ENCODE measurements at places on chromosomes 2 and 18.

DNA sequence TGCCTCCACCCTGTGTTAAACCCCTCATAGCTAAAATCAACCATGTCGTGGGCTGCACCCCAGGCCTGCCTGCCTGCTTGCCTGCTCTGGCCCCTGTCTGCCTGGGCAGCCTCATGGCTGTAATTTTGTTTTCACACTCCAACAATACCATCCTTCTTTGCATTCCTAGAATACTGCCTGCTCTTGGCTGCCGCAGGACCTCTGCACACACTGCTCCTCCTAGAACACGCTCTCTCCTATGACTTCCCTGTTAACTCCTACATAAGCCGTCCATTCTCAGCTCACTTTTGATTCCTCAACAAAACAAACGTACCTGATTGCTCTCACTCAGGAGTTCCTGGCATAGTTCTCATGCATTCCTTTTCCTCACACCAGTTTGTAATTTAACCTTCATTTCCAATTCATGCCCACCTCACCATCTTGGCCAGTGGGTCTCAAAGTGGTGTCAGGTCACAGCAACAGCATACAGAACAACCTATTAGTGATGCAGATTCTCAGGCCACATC is 2.5 kb downstream of the UXS1 start:
- DNase-seq = no peak

DNA sequence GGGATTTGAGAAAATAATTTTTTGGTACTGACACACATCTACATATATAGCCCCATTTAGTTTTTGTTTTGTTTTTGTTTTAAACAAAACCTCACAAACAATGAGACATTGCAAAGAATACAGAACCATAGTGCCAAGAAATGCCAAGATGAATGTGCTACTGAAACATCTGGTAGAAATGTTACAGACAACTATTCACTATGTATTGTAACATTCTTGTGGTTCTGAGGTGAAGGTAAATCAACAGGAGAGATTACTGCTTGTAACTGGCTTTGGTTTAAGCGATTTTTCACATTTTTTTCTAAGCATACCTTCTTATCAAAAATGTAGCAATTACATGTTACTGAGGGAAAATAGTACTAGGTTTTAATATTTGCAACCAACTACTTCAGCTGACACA is 281.3 kb downstream of the ZNF804A start:
- DNase-seq = no peak

GRCh38 chr18:77100751-77101355 is 31.7 kb downstream of the MBP start:
- DNase-seq = peak; percentile 34

DNA sequence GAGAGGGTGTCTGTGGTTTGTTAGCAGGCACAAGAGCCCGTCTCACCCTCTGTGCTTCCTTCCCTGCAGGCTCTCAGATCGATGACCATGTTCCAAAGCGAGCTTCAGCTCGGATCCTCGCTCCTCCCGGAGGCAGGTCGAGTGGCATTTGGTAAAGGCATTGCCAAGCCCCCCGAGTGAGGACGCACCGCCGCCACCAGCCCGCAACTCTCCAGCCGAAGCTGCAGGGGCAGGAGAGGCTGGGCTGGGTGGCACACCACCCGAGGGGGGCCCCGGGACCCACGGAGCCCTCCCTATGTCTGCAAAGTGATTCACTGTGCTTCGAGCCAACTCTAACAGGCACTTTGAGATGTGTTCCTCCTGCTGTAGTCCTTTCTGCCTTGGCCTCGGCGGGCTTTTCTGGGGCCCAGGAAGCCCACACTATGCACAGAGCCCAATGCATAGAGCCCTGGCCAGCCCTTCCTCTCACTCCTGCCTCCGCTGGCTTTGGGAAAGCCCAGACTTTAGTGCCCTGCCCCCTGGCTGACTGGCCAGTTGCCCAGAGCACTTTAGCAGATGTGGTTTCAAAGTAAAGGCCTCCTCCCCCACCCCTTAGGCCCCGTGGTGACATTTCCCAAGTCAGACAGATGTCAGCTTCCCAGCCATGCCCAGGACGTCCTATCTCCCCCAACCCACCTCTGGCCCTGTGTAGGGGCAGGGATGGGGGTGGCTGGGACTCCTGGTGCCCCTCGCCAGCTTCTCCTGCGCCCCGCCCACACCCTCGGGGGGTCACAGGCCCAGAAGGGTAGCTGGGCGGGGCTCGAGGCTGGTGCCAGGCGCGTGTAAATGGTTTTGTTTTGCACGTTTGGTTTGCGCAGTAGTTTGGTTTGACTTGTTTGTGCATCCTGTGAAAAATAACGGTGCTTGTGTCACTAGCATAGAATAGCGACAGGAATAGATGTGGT is 23.3 kb upstream of the MAPRE3 start:
- DNase-seq = no peak

- no peak for DNase-seq
Observed at GRCh38 chr2:105498281-105498846, 99.5 kb upstream of the FHL2 start.

GRCh38 chr2:147844697-147845410 is at the start of gene ACVR2A:
ACVR2A (plus strand) TSS chr2:147845029; CDS start chr2:147845153, 124 bp downstream.
- no peak for DNase-seq

- DNase-seq = no peak
Observed at GRCh38 chr2:145199827-145200706, 680.1 kb upstream of the ZEB2 start.

GRCh38 chr2:168687314-168687713 is 115.1 kb upstream of the NOSTRIN start:
- DNase-seq = no peak

GRCh38 chr2:4151521-4151920 is 448.1 kb downstream of the DCDC2C start:
- no peak for DNase-seq

GRCh38 chr2:62706721-62707521 is 1.4 kb downstream of the EHBP1 start:
- no peak for DNase-seq

- DNase-seq = no peak
Observed at GRCh38 chr2:106197878-106198277, 3.8 kb upstream of the UXS1 start.

DNA sequence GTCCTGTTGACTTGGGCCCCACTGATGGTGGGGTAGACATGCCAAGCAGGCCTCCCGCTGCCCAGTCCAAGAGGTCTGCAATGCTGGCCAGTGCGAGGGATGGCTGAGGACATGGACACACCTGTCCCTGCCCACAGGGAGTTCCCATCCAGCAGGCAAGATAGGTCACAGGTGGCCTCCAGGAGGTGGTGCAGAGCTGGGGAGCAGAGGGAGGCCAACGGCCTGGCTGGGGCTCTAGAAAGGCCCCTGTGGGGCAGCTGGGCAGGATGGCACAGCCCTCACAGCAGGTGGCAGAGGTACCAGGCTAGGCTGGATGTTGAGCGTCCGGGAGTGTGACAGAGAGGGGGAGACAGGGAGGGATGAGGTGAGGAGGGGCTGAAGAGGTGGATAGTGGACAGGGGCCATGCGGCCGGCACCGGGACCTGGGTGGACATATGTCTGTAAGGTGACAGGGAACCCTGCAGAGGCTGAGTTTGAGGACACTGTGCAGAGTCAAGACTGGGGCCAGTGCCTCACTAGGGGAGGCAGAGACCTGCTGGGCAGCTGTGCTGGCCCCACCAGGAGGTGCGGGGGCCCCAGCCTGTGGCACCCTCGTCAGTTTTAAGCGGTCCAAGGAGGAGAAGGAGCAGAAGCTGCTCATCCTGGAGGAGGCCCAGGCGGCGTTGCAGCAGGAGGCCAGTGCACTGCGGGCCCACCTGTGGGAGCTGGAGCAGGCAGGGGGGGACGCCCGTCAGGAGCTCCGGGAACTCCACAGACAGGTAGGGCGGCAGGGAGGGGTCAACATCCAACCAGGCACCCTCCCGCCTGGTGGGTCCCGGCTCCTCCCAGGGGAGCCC is 34.3 kb upstream of the SNED1 start:
- no peak for DNase-seq

- no peak for DNase-seq
Observed at GRCh38 chr2:43312755-43313641, 86.6 kb upstream of the ZFP36L2 start.

DNA sequence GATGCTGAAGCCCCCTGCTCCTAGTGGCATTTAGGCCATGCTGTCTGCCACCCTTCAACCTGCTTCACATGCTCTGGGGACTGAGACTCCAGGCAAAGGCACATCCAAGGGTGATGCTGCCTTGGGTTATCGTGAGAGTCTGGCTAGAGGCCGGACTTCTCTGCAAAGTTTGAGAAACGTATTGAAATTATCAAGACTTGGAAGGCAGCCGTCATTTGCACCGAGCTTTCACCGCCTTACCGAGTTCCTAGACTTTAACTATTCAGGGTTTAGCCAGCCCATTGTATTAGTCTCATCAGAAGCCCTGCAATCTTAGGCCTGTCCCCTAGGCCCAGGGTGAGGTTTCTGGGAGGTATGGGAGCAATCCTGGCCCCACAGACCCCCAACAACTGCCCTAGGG is 34.0 kb downstream of the RDH14 start:
- DNase-seq = no peak

DNA sequence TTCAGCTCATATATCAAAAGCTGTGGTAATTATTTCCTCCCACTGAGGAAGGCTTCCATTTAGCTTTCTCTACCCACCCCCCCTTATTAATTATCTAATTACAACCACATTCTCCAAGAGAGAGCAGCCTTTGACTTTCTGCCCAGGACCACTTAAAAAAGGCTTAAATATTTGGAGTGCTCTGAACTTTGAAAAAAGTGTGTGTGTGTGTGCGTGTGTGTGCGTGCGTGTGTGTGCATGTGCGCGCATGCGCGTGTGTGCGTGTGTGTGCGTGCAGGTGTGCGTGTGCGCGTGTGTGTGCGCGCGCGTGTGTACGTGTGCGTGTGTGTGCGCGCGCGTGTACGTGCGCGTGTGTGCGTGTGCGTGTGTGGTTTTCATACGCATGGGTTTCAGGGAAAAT is 57.8 kb downstream of the TWIST2 start:
- DNase-seq = no peak

DNA sequence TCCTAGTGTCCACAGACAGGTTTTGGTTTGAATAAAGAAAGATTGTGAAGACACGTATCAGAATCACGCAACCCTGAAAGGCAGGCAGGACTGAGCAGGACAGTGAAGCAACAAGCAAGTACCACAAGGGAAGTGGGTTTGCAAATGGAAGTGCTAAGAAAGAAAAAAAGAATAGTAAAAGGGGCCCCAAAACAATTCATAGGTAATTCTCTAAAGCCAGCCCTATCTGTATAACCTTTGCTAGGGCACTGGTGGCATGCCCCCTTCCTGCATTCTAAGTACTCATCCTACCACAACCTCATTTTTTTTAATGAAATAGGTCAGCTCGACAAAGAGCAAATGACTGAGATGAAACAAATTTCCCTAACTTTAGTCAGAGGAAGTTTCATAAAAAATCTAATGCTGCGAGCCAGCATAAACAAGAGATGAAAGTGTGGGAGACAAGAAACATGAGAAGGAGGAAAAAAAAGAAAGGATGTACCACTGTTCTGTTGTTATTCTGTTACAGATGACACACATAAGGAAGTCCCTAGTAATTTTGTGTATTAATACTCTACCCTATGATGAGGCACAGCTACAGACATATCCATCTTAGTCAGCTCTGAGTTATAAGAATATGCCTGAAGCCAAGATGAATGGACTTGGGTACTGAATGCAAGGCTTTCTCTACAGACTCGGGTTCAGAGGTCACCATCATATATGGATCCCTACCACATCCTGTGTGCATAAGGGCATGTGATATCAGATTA is 32.2 kb downstream of the IKZF2 start:
- DNase-seq = peak; percentile 83

DNA sequence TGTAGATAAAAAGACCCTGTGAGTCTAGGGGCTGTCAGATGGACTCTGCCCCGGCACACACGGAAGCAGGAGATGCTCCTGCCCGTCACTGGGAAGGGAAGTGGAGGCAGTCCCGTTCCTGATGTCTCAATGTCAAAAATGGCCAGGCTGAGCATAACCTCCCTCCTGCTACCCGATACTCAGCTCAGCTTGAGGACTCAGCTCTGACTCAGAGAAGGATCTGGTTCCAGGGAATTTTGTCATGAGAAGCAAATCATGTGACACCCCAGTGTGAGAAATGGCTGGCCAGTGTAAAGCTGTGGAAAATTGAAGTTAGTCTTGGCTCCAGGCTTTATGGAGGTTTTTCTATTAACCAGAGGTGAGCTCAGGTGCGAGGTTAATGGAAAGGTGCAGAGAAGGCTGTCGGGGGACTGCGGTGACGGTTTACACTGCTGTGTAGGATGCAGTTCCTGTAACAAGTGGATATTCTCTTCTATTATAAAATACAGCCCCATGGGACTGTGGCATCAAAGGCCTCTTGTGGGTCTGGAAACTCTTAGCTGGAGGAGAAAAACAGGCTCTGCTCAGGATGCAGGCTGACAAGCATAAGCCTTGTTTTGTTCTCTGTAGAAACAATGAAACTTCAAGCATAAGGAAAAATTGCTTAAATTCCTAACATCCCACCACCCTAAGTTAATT is 24.7 kb upstream of the AGAP1 start:
- DNase-seq = peak; percentile 72

DNA sequence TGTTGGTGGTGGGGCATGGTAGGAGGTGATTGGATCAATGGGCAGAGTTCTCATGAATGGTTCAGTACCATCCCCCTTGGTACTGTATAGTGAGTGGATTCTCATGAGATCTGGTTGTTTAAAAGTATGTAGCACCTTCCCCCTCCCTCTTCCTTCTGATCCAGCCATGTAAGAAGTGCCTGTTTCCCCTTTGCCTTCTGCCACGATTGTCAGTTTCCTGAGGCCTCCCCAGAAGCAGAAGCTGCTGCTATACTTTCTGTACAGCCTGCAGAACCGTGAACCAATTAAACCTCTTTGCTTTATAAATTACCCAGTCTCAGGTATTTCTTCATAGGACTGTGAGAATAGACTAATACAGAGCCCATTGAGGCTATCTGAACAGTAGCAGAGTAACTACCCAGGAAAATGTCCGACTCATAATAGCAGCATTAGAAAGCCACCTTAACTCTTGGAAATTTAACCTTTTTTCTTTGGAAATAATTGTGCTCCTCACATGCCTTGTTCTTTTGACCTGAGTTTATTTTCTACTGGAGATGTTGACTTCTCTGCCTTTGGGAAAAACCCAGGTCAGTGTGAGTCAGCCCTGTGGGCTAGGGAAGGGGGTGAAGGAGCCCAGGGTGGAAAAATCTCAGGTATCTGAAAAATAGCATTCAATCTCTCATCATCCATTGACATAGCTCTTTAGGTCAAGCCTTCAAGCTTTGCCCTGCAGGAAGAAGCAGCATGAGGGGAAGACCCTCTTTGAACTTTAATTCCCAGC is 18.1 kb downstream of the CYP1B1 start:
- no peak for DNase-seq

DNA sequence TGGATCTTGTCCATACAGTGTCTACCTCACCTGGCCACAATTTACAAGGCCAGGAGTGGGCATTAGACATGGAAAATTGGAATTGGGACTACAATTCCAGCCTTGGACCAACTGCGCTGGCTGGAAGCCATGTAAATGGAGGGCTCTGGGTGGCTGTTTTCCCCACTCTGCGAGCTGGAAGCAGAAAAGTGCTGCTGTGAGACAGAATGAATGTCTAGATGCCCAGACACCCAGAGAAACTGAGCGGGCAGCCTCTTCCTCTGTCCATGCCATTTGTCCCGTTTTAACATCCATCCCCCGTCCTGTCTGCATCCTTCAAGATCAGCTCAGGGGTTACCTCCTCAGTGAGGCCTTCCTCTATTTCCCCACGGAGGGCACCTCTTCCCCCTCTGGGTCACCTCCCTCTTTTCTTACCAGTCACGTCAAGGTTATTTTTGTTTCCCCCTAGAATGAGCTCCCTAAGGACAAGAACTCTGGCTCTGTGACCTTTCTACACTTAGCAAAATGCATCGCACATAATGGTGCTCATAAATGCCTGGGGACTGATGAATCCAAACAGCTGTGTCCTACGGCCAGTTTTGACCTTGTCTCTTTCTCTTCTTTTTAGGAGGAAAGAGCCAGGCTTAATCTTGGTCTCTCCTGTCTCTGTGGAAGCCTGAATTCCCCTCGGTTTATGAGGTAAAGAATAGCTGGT is 41.2 kb downstream of the MCFD2 start:
- DNase-seq = no peak

GRCh38 chr2:10794876-10795275 is 17.7 kb downstream of the PDIA6 start:
- no peak for DNase-seq
